ENCODE measurements at places on chromosomes 3 and 15.

GRCh38 chr15:100766243-100767000, 113.2 kb upstream of the ALDH1A3 start:
- no peak for DNase-seq

- DNase-seq: no peak
Observed at GRCh38 chr15:68032672-68033071, 21.4 kb upstream of the PIAS1 start.

DNA sequence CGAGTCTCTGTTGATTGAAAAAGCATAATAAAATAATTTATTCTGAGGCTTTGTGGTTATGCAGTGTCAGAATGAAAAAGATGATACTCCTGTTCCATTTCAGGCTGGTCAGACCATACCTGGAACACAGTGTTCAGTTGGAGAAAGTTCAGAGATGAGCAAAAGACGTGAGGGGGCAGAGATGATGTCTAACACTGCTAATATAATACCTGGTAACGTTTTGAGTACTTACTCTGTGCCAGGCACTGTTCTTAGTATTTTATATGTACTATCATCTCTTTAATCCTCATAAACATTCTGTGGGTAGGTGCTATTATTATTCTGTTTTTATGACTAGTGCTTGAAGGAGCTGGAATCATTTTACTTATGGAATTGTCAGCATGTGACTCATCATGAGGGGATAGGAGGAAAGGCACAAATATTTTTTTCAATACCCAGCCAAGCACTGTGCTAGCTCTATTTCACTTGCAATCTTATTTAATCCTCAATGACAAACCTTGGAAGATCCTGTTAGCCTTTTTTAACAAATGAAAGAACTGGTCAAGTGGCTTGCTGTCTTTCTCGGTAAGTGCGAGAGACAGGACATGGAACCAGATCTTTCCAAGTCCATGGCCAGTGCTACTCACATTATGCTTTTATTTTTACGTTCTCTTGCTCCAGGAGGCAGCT, 31.8 kb downstream of the IQGAP1 start:
- no peak for DNase-seq

DNA sequence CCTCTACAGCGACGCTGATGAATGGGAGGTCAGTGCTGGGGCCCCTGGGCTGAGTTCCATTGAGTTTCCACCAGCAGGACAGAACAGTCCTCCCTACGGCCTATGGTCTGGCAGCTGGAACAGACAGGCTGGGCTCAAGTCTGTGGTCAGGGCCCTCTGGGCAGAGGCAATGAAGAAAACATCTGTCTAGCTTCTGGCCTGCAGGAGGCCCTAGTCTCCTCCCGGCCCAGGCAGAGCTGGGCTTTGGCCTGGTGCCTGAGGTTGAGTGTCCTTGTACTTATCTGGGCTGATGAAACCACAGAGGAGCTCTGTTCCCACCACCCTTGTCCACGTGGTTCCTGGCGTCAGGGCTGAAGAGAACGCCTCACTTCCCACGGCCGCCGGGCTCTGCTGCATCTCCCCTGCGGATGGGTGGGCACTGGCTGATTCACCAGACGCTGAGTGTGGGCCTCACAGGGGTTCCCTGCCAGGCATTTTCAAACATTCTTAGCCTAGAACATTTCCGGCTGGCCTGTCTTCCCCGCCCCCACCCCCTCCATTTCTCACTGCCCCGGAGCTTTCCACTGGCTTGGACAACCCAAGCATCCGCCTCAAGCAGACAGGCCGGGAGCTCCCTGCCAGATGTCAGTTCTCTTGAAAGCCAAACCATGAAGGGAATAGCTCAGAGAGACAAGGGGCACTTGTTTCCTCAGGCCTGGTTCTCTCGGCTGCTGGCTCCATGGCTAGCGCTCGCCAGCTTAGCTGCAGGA, 20.3 kb downstream of the PPCDC start:
- no peak for DNase-seq

DNA sequence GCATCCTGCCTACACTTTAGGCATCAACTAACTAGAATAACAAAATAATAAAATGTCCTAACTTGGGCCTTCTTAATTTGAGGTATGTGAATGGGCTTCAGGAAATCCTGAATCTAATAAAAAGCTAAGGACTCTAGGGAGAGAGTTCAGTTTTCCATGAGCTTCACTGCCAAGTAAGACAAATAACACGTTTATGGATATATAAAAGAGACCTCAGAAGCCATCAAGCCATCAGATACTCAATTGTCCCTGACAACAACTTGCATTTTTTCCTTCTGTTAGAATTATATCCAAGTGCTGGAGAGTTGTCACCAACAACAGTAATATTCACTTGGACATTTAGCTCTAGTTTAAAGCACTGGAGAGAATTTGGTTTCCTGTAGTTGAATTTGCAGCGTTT, 102.4 kb upstream of the IGSF10 start:
- no peak for DNase-seq

DNA sequence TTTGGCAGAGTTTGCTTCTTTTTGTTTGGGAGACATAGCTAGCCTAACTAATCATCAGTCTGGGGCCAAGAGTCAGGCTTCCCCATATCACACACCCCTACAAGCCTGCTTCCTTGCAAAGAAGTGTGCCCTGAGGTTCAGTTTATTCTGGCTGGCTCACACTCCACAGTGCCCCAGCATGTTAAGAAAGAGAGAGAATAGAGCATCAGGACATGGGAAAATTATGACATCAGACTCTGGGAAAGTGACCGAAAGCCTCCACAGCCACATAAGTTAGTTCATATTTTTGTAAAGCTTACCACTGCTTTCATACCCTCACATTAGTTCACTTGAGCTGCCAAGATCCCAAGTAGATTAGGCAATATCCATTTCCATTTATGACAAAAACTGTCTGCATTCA, 63.0 kb upstream of the CFAP161 start:
- no peak for DNase-seq

- DNase-seq: no peak
Observed at GRCh38 chr3:165814380-165814779, 22.8 kb downstream of the BCHE start.

DNA sequence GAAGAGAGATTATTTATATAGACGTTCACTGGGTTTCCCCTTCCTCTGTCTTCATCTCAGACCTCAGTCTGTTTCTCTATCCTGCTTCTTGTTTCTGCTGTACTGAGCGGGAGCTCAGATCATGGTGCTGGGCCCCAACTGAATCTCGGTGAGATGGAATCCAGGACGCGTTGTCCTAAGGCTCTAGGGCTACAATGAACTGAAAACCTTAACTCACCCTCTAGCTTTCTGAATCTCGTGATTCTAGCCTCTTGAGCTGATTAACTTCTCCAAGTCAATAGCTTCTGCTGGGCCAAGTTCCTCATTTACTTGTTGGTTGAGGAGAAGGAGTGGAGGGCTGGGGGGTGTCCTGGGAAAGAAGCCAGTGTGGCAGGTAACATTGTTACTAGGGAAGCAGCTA, 32.7 kb upstream of the MAP3K13 start:
- DNase-seq: no peak

GRCh38 chr15:74434263-74435136, 742 bp upstream of the SEMA7A start:
- no peak for DNase-seq

DNA sequence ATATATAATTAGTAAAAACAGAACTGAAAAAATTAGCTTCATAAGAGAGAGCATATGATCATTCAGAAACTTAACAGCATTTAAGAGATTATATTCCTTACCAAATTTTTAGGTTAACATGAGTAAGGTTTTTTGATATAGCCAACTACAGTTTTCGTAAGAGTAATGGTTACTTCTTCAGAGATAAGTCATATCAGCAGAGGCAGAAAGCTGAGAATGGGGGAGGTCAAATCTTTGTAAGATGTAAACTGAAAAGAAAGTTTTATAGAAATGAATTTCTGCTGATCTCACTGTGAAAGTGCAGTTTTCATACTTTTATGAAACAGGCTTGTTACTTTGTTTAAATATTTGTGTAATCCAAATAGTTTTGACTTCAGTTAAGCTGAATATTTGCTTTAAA, 193.3 kb downstream of the ZBTB20 start:
- no peak for DNase-seq

- DNase-seq: no peak
Observed at GRCh38 chr3:170610321-170610884, 24.5 kb upstream of the SLC7A14 start.

GRCh38 chr3:112167758-112168157, 34.7 kb upstream of the GCSAM start:
- no peak for DNase-seq

GRCh38 chr3:194955546-194955945, 269.9 kb downstream of the FAM43A start:
- no peak for DNase-seq

- peak; percentile 77 for DNase-seq
Observed at GRCh38 chr15:65400760-65401610, 21.8 kb downstream of the IGDCC4 start.

GRCh38 chr15:80679167-80679803, 15.8 kb upstream of the ABHD17C start:
- no peak for DNase-seq

- no peak for DNase-seq
Observed at GRCh38 chr3:43810797-43811196, 120.1 kb downstream of the ABHD5 start.

- no peak for DNase-seq
Observed at GRCh38 chr15:41392659-41393058, 9.6 kb downstream of the NDUFAF1 start.

- no peak for DNase-seq
Observed at GRCh38 chr3:111872979-111873378, 13.9 kb downstream of the PHLDB2 start.

DNA sequence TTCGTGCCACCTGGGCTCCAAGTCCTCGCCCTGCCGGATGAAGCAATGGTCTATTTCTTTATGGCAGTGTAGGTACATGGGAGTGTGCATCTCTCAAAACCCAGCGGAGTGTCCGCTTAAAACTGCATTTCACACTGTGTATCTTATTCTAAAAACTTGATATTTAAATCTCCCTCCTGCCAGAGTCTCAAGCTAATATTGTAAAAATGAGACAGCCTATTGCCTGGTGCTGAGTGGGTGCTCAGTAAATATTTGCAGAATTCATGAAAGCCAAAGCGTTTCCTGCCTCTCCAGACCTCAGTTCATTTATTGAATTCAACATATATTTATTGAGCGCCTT, 330 bp upstream of the TBC1D2B start:
- no peak for DNase-seq

DNA sequence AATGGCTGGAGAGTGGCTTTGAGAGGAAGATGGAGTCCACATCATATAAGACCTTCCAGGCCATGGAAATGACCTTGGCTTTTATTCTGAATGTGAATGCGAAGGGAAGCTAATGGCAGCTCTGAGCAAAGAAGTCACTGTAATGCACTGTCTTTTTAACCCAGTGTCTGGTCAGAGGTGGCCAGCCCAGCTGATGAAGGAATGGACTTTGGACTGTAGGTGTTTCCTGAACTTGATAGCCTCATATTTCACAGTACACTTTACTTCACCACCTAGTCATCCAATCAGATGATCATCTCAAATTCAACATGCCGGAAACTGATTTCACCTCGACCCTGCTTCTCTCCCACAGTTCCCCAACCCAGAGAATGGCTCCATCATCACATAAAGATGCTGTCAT, 33.4 kb downstream of the DCLK3 start:
- no peak for DNase-seq

DNA sequence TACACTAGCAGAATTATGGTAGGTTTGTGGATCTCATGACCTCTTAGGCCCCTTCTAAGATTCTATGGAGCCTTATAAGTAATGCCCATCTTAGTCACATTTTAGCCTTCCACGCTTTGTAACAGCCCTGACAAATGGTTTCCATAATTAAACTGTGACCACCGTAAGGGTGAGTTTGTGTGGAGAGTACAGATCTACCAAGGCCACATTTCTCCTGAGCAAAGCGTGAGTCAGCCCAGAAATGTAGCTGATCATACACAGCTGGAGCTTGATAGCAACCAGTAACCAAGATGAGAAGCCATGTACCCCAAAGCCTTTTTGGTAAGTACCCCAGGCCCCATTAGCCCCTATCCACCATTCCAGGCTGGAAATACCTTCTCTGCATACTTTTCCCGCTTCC, 31.7 kb downstream of the CHAC1 start:
- DNase-seq: no peak

DNA sequence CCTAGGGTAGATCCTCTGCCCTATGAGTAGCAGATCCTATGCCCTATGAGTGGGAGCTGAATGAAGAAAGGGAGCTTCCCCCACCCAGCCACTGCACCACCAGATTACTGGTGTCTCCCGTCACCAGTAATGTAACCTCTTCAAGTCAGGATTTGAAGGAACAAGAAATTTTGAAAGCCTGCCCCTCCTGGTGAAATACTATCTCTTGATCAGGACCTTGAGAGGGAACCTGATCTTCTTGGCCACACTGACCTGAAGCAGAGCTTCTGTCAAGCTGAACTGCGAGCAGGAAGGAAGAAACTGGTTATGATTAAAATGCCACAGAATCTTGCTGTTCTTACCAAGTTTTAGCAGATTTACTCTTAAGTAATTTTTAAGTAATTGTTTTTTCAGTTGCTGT, 62.8 kb downstream of the RSL24D1 start:
- DNase-seq: no peak

DNA sequence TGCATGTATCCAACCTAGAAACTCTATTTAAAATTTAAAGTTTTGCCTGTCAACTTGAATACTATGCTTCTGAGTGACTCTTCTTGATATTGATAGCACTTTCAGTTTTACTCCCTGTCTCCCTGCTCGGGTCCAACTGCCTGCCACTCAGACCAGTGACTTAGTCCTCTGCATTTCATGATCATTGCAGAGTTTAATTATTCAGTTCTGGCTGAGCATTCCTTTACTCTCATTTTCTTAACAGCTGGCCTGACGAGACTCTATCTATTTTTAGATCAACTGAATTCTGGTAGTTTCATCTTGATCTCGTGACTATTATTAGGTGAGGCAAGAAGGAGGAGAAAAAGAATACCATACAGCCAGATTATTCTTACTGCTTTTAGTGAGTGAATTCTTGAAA, 617.4 kb downstream of the SI start:
- DNase-seq: no peak

- no peak for DNase-seq
Observed at GRCh38 chr3:64259636-64260035, 34.4 kb upstream of the PRICKLE2 start.

DNA sequence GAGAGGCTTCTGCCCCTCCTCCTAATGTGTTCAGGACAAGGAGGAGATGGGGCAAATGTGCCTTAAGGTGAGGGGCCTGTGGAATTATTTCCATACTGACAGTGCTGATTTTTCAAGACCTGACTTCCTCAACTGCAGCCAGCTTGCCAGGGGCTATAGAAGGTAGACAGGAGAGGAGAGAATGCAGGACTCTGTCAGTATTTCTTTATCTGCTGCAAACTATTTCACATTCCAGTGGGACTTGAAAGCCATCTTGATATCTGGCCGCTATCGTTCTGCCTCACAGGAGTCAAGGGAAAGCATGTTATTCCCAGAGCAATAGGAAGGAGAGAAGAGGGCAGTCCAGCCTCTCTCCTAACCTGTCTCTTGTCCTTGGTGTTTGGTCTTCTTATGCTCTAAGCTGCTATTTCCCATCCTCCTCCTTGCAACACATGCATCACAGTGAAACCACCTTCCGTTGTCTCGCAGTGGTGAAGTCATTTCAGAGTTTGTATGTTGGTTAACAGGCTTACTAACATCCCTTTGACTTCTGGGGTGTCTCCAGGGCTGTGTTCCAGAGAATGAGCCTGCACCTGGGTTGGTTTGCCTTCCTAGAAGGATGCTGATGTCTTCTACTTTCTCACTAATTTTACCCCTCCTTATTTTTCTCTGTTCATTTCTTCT, 95.1 kb upstream of the MRPS22 start:
- no peak for DNase-seq

- no peak for DNase-seq
Observed at GRCh38 chr15:98322581-98322980, 325.8 kb upstream of the IGF1R start.
